CD8-positive, alpha-beta memory T cell (primary cell): ENCODE measurements at places on chromosomes 13 and 19.

GRCh38 chr19:38046254-38047048, 139.4 kb downstream of the SIPA1L3 start:
- DNase-seq, result no peak
- H3K4me1 ChIP-seq, result peaks cover 35% of the 10 kb centered on the region
- no peaks in the 10 kb centered on the region for H3K36me3 ChIP-seq
- H3K27me3 ChIP-seq, result no peaks in the 10 kb centered on the region

GRCh38 chr19:15294561-15294990, 37.8 kb downstream of the BRD4 start:
- peaks cover 98% of the 10 kb centered on the region for H3K4me1 ChIP-seq
- no peak overlapping the region for H3K27ac ChIP-seq
- no peaks in the 10 kb centered on the region for H3K36me3 ChIP-seq
- no peaks in the 10 kb centered on the region for H3K27me3 ChIP-seq
- H3K4me3 ChIP-seq, result no peak overlapping the region

GRCh38 chr19:47157431-47158321, 27.0 kb downstream of the SAE1 start:
- H3K36me3 ChIP-seq, result peaks cover 15% of the 10 kb centered on the region
- H3K27ac ChIP-seq, result peak overlapping the region; percentile 2
- H3K4me3 ChIP-seq, result peak overlapping the region; percentile 48
- H3K27me3 ChIP-seq, result no peaks in the 10 kb centered on the region
- DNase-seq, result peak; percentile 59

- H3K36me3 ChIP-seq, result no peaks in the 10 kb centered on the region
- DNase-seq, result no peak
- H3K4me3 ChIP-seq, result no peak overlapping the region
- no peaks in the 10 kb centered on the region for H3K4me1 ChIP-seq
- no peak overlapping the region for H3K27ac ChIP-seq
- H3K27me3 ChIP-seq, result no peaks in the 10 kb centered on the region
Observed at GRCh38 chr19:23972161-23972560, 57.5 kb downstream of the ZNF726 start.

DNA sequence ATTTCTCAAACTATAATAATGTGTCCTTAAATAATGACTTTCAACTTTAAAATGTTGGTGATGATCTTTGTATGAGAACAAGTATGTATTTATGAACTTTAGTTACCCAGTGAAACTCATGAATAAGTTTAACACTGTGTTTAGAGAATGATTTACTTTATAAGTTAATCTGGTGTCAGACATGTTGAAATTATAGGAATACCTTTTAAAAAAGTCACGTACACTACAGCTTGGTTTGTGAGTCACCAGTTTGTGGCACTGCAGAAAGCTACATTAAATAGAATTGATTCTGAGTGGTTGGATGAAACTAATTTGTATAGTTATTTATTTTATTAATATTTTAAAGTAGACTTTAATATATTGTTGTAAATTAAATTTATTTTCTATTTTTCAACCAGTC, 1366.2 kb upstream of the PCDH20 start:
- no peaks in the 10 kb centered on the region for H3K36me3 ChIP-seq
- no peak for DNase-seq
- H3K4me1 ChIP-seq, result no peaks in the 10 kb centered on the region
- no peak overlapping the region for H3K4me3 ChIP-seq

DNA sequence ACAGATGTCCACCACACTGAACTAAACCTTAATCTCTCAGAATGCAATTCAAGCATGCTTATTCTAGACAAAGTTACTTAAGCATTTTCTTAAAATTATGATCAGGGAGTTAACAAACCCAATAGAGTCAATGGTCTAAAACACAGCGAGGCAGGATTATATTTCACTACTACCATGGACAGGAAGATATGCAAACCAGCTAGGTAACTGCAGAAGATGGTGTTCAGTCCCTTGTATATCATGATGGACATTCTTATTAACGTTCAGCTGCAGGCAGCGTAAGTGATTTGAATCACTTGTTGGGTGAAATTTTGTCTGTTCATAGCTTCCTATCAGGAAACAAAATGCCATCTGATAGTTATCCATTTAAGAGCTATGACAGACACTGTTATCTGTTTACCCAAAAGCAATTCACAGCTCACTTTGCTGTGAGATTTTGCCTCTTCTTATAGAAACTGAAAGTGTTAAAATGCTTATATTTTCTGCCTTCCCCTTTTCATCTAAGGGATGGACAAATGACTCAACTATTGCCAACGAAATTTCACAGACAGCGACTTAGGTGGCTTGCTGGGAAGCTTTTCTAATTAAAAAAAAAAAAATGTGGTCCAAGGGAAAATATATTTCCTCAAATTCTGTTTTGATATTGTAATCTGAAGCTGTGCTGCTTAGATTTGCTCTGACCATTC, 591.9 kb downstream of the DACH1 start:
- no peaks in the 10 kb centered on the region for H3K4me1 ChIP-seq
- H3K27ac ChIP-seq, result no peak overlapping the region
- no peak for DNase-seq

DNA sequence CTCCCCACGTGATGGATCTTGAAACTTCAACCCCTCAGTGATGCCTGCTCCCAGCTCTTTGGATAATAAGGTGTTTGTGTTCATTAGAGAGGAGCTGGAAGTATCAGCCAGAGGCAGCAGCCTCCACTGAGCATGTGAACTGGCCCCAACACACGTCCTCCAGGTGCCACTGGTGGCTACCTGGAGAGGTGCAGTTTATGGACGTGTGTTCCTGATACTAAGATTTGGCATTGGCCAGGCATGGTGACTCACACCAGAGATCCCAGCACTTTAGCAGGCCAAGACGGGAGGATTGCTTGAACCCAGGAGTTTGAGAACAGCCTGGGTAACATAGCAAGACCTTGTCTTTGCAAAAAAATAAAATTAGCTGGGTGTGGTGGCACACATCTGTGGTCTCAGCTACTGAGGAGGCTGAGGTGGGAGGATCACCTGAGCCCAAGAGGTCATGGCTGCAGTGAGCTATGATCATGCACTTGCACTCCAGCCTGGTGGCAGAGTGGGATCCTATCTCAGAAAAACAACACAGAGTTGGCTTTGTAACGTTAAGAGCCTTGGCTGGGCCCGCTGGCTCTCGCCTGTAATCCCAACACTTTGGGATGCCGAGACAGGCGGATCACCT, 34.4 kb downstream of the SLC25A42 start:
- no peaks in the 10 kb centered on the region for H3K27me3 ChIP-seq
- no peaks in the 10 kb centered on the region for H3K36me3 ChIP-seq
- no peak overlapping the region for H3K27ac ChIP-seq
- no peaks in the 10 kb centered on the region for H3K4me1 ChIP-seq

GRCh38 chr19:6632002-6632621, 37.8 kb downstream of the TNFSF14 start:
- peak; percentile 79 for DNase-seq
- no peak overlapping the region for H3K27ac ChIP-seq
- H3K4me3 ChIP-seq, result no peak overlapping the region

DNA sequence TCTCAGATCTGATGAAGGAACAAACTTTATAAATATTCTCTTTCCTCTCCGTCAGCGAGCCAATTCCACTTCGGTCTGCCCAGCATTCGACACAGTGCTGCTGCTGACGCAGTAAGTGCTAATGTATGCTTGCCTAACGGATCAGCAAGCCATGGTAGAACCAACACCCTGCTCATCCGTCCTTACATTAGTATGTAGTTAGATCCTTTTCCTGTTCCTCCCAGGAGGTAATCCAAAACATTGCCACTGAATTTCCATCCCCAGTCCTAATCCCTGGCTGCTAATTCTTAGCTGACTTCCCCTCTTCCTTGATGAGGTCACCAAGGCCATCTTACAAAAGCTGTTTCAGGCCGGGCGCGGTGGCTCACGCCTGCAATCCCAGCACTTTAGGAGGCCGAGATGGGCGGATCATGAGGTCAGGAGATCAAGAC, 88.0 kb downstream of the STARD13 start:
- no peaks in the 10 kb centered on the region for H3K4me1 ChIP-seq
- H3K27ac ChIP-seq, result no peak overlapping the region
- no peak for DNase-seq
- H3K27me3 ChIP-seq, result no peaks in the 10 kb centered on the region
- no peaks in the 10 kb centered on the region for H3K36me3 ChIP-seq
- no peak overlapping the region for H3K4me3 ChIP-seq

DNA sequence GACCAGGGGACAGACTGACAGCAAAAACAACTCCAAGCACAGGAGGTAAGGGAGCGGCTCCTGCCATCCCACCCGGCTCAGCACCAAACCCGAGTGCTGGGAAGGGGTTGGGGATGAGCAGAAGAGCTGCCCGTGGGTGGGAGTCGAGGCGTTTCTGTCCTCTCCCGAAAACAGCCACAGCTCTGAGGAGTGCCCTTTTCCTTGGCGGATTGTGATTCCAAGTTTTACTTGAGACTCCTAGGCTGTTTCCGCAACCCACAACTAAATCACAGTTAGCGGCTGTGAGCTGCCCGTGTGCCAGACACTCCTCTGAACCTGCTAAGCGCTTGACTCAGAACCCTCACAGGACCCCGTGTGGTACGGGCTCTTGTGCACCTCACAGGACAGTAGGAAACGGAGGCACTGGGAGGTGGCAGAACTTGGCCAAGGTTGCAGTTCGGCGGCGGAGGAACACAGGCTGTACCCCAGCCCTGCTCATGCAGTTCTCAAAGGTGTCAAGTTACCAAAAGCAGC, 21.4 kb downstream of the CFAP97D2 start:
- H3K4me3 ChIP-seq, result no peak overlapping the region
- DNase-seq, result no peak
- peaks cover 18% of the 10 kb centered on the region for H3K4me1 ChIP-seq
- H3K27ac ChIP-seq, result no peak overlapping the region

- no peak overlapping the region for H3K4me3 ChIP-seq
- no peak for DNase-seq
- H3K27me3 ChIP-seq, result no peaks in the 10 kb centered on the region
- H3K27ac ChIP-seq, result no peak overlapping the region
- no peaks in the 10 kb centered on the region for H3K36me3 ChIP-seq
- H3K4me1 ChIP-seq, result no peaks in the 10 kb centered on the region
Observed at GRCh38 chr13:65868884-65869283, 1361.3 kb downstream of the PCDH9 start.

GRCh38 chr19:30662211-30662861, 290.2 kb downstream of the ZNF536 start:
- no peaks in the 10 kb centered on the region for H3K36me3 ChIP-seq
- DNase-seq, result no peak
- no peak overlapping the region for H3K4me3 ChIP-seq
- no peaks in the 10 kb centered on the region for H3K27me3 ChIP-seq
- H3K4me1 ChIP-seq, result no peaks in the 10 kb centered on the region

DNA sequence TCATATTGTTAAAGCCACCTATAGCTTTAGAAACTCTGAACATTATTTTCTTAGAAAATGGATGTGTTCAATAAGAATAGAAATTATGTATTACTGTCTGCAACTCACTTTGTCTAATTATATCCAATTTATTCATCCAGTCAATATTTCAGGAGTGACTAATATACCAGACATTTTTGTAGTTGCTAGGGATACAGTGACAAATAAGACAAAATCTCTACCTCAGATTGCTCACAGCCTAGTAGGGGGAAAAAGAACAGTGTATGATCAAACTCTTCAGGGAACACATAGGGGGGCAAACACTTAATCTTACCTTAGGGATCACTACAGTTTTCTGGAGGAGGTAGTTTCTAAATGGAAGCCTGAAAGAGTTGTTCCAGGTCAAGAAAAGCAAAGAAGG, 8.6 kb downstream of the BRCA2 start:
- H3K36me3 ChIP-seq, result no peaks in the 10 kb centered on the region
- no peak overlapping the region for H3K4me3 ChIP-seq
- DNase-seq, result no peak
- no peaks in the 10 kb centered on the region for H3K4me1 ChIP-seq

- no peaks in the 10 kb centered on the region for H3K27me3 ChIP-seq
- H3K4me1 ChIP-seq, result no peaks in the 10 kb centered on the region
- no peak overlapping the region for H3K27ac ChIP-seq
- no peak overlapping the region for H3K4me3 ChIP-seq
- no peak for DNase-seq
Observed at GRCh38 chr13:80054806-80055205, 286.1 kb downstream of the SPRY2 start.

GRCh38 chr13:34017231-34017630, 199.3 kb downstream of the RFC3 start:
- no peak overlapping the region for H3K4me3 ChIP-seq
- no peak for DNase-seq
- no peak overlapping the region for H3K27ac ChIP-seq
- no peaks in the 10 kb centered on the region for H3K36me3 ChIP-seq

DNA sequence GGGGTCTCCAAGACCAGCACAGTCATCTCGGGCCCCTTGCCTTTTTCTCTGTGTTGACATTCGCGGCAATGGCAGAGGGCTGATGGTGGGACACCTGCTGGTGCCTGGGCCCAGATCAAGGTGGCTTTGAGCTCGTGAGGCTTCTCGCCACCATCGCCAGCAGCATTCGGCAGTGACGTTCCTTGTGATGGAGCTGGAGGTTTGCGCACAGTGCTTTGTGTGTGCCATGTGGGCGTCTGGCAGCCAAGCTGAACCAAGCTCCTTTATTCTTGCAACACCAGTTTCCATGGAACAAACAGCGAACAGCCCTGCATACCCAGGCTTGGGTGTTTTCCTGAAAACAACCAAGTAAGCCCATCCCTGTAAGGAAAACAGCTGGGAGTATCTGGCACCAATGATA, 9.1 kb upstream of the TMEM255B start:
- no peaks in the 10 kb centered on the region for H3K4me1 ChIP-seq
- no peak overlapping the region for H3K4me3 ChIP-seq
- H3K27me3 ChIP-seq, result no peaks in the 10 kb centered on the region
- H3K27ac ChIP-seq, result no peak overlapping the region
- H3K36me3 ChIP-seq, result no peaks in the 10 kb centered on the region
- no peak for DNase-seq

DNA sequence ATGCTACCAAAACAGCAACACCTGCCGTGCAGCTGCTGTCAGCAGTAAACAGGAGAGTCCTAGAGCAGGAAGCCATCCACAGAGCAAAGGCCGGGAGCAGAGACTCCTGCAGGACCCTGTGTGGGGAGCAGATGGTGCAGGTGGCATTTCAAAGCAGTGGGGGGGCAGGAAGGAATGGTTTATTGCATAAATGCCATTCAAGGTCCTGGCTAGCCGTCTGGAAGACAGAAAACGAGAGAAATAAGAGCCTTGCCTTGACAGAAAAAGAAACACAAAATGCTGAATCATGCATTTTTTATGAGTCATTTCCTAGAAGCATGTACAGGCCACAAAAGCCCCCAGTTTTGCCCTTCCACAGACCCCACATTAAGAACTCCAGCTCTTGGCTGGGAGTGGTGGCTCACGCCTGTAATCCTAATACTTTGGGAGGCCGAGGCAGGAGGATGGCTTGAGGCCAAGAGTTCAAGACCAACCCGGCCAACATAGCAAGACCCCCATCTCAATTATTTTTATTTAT, 5.4 kb downstream of the RSPH6A start:
- no peaks in the 10 kb centered on the region for H3K4me1 ChIP-seq
- DNase-seq, result no peak
- H3K27me3 ChIP-seq, result no peaks in the 10 kb centered on the region
- peak overlapping the region; percentile 73 for H3K27ac ChIP-seq

DNA sequence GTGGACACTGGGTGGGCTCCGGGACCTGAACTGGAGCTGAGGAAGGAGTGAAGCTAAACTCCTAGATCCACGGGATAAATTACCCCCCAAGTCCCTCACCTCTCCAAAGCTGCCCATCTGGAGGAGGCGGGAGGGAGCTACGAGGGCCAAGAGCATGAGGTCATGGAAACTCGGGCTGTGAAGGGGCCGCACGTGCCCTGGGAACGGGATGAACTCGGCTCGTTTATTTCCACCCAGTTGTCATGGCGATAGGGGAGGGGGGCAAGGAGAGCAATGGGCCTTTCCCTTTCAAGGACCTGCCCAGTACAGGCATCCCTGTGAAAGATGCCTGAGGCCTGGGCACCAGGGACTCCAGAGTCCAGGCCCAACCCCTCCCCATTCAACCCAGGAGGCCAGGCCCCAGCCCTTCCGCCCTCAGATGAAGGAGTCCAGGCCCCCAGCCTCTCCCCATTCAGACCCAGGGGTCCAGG, 3.8 kb downstream of the PPP1R12C start:
- H3K27ac ChIP-seq, result no peak overlapping the region
- peaks cover 21% of the 10 kb centered on the region for H3K4me1 ChIP-seq
- DNase-seq, result no peak
- no peaks in the 10 kb centered on the region for H3K27me3 ChIP-seq
